ENCODE measurements at places on chromosomes 6 and 20. TPM values are rescaled to one million over a fixed set of nuclear protein-coding genes. Genes with fewer than 3 reads are reported as not detected.
A peak's percentile ranks its signal among the peaks of the same experiment; 100 is the strongest.

DNA sequence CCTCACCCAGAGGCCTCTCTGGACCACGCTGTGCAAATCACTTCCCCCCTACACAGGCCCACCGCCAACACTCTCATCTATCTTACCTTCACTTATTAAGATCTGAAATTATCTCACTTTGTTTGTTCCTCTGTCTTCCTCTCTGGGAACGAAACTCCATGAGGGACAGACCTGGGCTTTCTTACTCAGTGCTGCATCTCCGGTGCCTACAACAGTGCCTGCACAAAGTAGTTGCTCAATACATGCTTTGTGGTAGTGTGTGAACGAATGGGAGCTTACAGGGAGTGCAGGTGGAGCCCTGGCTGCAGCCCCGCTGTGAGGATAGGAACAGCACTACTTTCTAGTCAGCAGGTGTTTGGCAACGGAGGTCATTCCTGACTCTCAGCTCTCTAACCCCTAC, 5.3 kb downstream of the CASS4 start:
- peak; percentile 34 for DNase-seq

- DNase-seq = no peak
Measured at GRCh38 chr6:110063594-110064263, 85.6 kb downstream of the GPR6 start.

DNA sequence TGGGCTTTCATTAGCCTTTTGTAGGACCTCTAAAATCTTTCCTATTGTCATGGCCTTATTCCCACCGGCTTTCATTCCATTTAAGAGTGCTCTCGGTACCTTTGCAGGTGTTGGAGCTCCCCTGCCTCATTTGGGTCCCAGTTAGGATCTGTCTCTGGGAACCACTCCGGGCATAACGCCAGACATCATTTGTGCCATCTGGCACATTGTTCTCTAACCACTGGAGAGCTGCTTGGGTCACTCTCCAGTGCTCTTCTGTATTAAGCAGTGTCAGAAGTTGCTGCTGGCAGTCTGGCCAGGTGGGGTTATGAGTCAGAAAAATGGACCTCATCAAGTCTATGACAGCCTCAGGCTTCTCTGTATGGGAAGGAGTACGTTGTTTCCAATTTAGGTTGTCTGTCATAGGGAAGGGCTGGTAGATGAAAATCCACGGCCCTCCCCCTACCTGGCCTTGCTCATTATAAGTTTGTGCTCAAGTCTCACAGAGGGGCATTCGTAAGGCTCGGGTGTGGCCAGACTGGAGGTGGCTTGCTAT, 62.9 kb upstream of the MOCS1 start:
- no peak for DNase-seq

DNA sequence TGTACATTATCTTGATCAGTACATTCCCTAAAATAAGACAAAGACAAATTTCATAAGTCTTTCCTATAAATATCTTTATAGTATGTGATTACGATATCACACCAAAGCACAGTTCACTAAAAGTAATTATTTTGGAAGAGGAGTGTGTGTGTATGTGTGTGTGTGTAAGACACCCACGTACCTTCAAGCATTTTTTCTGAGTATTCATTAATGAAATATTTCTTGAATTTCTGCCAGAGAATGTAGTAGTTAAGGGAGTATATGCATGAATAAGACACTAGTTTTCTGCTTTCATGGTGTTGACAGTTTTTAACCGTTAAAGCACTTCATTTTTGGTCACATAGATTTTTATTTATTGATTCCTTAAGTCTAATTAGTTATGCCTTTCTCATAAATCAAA, 36.8 kb downstream of the MANEA start:
- DNase-seq = no peak

DNA sequence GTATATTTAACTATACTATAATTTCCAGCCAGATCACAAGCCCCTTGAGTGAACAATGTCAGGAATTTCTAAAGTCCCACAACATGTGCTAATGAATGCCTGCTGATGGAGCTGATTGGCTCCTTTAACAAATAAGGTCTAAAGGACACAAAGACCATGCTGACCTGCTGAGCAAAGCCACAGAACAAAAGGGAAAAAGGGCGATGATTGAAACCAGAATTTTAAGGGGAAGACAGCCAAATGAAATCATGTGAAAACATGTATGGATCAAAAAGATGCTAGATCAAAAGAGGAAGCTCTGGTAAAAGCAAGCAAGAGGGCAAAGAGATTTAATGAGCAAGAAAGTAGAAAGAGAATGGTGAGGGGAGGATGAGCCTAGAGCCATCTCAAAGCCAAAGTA, 105.6 kb downstream of the DCDC2 start:
- DNase-seq = no peak

DNA sequence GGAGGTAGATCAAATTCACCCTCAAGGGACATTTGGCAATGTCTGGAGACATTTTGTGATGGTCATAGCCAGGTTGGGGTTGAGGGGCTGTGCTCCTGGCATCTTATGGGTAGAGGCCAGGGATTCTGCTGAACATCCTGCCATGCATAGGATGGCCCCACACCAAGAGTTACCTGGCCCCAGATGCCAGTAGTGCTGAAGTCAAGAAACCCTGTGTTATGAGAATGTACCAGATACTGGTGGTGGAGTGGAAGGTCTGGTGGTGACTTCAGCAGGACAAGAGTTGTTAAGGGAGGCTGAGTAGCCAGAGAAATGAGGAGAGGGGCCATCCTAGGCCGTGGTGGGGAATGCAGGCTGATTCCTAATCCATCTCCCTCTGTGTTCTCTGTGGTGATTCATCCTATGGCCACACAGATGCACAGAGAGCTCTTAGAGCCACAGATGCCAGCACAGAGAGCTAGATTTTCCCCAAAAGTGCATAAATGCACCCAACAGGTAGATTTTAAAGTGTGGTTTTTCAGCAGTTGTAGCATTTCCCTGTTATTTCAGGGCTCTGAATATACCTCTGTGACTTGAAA, 43.6 kb downstream of the CDYL start:
- DNase-seq = no peak

DNA sequence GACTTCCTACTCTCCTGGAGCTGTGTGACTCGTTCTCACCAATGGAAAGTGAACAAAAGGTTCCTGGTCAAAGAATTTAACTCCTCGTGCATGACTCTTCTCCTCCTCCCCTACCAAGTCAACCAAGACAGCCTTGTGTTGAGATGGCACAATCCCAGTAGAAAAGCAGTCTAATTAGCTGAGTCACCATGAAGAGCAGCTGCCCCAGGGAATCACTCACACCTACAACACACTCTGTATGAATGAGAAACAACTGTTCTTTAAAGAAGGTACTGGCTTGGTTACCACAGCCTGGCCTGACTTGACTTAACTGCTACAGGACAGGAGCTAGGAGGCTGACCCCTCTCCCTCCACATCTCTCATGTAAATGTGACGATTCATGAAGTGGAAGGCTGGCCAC, 2.9 kb upstream of the HLA-DOB start:
- DNase-seq = no peak

DNA sequence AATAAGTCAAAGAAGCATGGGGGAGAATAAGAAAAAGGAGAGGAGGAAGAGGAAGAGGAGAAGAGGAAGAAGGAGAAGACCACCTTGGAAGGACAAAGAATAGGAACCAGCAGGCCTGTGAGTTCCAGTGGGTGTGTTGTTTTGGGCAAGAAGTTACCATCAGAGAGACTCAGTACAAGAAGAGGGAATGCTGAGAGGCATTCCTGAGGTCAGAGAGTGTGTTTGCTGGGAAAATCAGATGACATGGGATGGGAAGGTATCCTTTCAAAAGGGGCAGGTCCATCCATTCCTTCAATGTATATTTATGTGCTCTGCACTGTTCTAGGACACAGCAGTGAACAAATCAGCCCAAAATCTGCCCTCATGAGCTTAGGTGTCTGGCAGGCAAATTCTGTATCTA, 40.5 kb upstream of the PRIM2 start:
- no peak for DNase-seq

The DEF6 gene
- 1.4 TPM for total RNA-seq

The CALHM4 gene
- not detected for total RNA-seq

The TP53TG5 gene
- not detected for total RNA-seq
